Stimulated activated CD8-positive, alpha-beta memory T cell treated with anti-CD3 and anti-CD28 coated beads, Interleukin-7, amount 100 ng/mL, for 1 hour (primary cell): ENCODE measurements at places on chromosomes 2 and 18.

GRCh38 chr2:71045865-71046548 is 22.4 kb upstream of the NAGK start:
- no peak for DNase-seq

DNA sequence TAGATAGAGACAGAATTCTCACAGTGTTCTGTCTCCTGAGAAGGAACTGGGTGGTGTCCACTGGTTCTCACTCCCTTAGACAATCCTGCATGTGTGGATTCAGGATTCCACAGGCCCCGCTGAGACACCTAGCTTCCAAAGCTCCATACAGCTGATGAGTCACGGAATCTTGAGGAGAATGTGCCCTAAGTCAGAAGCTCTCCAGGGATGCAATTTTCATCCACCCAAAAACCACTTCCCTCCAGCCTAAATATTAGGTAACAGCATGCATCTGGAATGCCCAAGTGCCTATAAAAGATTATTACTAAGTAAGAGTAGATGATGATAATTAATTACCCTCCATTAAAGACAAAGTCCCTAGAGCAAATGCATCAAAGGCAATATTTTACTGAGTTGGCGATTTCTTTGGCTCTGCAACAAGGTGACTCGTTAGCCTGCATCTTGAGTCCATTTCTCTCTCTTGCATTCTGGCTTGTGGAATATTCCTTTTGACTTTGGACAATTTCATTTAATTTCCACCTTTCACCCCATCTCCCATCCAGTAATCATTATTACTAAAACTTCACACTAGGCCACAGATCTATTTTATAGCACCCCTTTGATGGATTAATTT is 475.1 kb downstream of the TNS1 start:
- no peak for DNase-seq

- DNase-seq = no peak
Observed at GRCh38 chr2:239880396-239880795, 144.7 kb downstream of the NDUFA10 start.

DNA sequence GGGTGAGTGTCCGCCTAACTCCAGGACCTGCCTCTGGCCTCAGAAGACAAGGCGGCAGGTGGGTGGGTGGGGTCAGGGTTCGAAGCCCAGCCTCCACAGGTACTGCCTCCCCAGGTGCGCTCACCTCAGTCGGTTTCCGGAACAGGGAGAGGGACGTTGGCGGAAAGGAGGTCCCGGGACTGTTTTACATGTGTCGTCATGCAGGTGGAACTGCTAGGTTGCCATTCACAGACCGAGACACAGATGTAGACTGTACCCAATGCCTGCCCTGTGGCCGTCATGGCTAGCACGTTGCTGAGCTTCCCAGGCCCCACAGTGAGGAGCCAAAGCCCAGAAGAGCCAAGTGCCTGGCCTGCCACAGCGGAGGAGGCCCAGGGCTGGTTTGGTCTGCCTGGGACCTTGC is 284.0 kb upstream of the HS6ST1 start:
- DNase-seq = no peak

- DNase-seq = no peak
Observed at GRCh38 chr2:11056614-11057013, 98.7 kb upstream of the SLC66A3 start.

- DNase-seq = no peak
Observed at GRCh38 chr18:9950289-9951016, 36.6 kb downstream of the VAPA start.

- no peak for DNase-seq
Observed at GRCh38 chr2:10579876-10580514, 109.8 kb downstream of the NOL10 start.

GRCh38 chr18:40163254-40163653 is 1791.8 kb upstream of the PIK3C3 start:
- DNase-seq = no peak

GRCh38 chr2:233090879-233091278 is 30.7 kb downstream of the INPP5D start:
- no peak for DNase-seq

DNA sequence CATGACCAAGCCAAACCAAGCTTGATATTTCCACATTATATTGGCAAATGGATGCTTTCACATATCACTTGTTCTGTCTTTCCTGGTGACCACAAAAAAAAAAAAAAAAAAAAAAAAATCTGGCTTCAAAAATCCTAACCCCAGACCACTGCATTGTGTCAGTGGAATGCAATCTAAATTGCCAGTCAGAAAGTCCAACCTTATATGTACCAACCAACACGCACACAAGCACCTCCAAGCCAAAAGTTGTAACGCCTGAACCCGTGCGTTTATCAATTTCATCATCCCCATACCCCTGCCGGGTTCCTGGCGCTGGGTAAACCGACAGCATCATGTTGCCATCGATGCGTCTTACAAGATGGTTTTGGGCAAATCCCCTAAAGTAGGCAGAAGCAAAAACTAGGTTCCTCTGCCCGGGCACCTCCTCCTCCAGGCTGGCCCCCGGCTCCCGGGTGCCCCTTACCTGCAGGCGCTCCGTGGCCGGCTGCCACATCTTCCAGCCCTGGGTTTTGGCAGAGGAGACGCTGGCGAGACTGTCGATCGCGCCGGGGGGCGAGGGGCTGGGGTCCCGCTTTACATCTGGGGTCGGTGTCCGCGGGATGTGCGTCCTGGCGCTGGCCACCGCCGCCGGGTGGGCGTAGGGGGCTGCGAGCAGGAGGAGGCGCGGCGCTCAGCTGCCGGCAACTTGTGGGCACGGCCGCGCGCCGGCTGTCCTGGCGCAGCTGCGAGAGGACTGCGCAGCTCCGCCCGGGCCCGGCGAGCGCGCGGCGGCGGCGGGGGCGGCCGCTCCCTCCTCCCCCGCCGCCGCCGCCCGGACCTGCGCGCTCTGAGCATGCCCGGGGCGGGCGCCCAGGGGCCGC is at the start of gene PID1:
PID1 (minus strand) TSS at position 737 of the 860 bp plus-strand sequence; CDS start at position 493, 244 bp downstream.
- DNase-seq = no peak

GRCh38 chr18:8721716-8722115 is 16.4 kb downstream of the MTCL1 start:
- DNase-seq = no peak

GRCh38 chr2:127004893-127005600 is 101.9 kb downstream of the BIN1 start:
- no peak for DNase-seq

GRCh38 chr2:192313773-192314172 is 119.0 kb upstream of the TMEFF2 start:
- DNase-seq = no peak

- no peak for DNase-seq
Observed at GRCh38 chr18:58788470-58788869, 76.2 kb upstream of the ZNF532 start.

DNA sequence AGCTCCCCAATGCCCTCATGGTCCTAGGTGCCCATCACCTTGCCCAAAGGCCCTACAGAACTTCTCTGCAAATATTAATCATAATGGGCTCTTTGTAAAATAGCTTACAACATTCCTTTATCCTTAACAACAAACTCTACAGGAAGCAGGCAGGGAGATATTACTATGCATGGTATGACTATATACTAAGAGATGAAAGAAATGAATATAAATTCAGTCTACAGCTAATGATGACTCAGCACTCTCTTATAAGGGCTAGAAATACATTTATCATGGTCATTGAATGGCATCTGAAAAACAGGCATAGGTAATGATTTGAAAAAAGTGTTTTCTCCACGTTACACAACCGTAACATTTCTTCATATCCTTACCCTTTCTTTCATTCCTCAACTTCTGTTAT is 254.8 kb upstream of the DSEL start:
- DNase-seq = no peak

- no peak for DNase-seq
Observed at GRCh38 chr2:16330012-16330411, 335.6 kb downstream of the CYRIA start.

DNA sequence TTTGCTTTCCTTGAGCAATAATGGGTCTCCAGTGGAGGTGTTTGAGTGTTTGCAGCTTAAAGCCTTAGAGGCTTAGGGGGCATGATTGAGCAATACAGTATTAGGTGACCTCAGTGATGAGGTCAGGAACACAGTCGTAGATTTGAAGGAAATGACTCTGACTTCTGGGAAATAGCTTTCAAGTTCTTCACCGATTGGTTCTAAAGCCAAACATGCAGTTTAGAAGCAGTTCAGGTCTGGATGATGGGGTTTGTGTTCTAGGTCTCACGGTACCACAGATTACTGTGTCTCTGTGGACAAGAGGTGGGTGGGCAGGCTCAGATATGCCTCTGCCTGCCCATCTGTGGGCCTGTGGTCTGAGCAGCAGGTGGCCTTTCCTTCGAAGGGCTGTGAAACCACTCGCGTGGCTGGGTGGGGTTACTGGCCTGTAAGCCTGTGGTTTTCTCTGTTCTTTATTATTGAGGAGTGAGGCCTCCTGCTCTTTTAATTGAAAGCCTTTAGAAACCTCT is 7.8 kb downstream of the MTHFD2 start:
- DNase-seq = no peak

DNA sequence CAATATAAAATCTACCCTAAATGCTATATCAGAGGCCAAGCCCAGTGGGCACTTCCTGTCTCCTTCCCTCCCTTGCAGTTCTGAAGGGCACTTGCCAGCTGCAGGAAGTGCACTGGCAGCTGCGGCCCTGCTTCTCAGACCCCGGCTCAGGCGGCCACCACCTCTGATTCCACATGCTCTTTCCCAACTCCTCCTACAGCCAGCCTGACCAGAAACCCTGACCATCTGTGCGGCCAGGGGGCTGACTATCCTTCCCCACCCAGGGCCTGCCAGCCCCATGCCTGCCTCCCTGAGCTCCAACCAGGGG is 88.6 kb downstream of the ZBTB7C start:
- no peak for DNase-seq

GRCh38 chr2:166972418-166972817 is 84.1 kb downstream of the XIRP2 start:
- no peak for DNase-seq

- no peak for DNase-seq
Observed at GRCh38 chr2:68418855-68419254, 48.2 kb downstream of the FBXO48 start.

GRCh38 chr18:45588376-45589355 is 26.6 kb upstream of the SLC14A2 start:
- no peak for DNase-seq

- DNase-seq = no peak
Observed at GRCh38 chr18:69658103-69658502, 257.4 kb downstream of the DOK6 start.

- no peak for DNase-seq
Observed at GRCh38 chr2:164388511-164388910, 232.8 kb downstream of the GRB14 start.

- no peak for DNase-seq
Observed at GRCh38 chr2:233435436-233436190, 81.3 kb downstream of the DGKD start.

GRCh38 chr2:15560140-15560987 is 770 bp downstream of the NBAS start:
- no peak for DNase-seq

DNA sequence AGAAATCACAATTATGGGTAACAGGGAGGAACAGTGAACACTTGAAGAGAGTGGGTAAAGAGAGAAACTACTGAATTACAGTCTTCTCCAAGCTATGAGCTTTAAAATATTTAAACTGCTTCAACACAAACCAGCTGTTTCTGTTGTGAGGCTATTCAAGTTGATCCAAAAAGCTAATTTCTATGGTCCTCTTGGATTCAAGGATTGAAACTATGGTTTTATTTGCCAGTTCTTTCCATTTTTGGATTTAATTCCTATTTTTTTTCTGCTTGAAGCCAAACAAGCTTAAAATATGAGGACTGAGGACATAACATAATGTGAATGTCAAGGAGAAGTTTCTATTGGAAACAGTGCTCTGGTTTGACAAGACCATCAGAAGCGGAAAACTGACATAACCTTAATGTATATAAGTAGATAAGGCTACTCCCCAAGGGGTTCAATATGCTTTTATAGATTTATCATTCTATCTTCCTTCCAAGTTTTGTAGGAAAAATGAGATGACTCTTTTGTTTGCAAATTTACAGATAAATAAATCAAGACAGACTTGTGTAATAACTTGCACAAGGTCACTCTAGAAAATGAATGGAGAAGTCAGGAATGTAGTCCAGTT is 60.7 kb upstream of the AQP4 start:
- no peak for DNase-seq

DNA sequence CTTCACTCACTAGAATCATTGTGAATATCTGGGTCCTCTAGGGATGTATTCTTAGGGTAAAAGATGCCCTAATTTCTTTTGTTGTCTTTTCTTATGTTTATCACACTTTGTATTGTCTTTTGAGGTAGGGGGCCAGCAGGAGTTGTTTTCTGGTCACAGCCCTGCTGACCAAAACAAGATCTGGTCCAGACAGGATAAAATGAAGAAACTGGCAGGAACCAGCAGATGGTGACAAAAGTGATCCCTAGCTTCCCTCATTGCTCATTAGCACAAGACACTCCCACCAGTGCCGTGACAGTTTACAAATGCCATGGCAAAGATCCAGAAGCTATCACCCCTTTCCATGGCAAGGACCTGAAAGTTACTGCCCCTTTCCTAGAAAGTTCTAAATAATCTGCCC is 81.7 kb upstream of the CCDC85A start:
- no peak for DNase-seq

DNA sequence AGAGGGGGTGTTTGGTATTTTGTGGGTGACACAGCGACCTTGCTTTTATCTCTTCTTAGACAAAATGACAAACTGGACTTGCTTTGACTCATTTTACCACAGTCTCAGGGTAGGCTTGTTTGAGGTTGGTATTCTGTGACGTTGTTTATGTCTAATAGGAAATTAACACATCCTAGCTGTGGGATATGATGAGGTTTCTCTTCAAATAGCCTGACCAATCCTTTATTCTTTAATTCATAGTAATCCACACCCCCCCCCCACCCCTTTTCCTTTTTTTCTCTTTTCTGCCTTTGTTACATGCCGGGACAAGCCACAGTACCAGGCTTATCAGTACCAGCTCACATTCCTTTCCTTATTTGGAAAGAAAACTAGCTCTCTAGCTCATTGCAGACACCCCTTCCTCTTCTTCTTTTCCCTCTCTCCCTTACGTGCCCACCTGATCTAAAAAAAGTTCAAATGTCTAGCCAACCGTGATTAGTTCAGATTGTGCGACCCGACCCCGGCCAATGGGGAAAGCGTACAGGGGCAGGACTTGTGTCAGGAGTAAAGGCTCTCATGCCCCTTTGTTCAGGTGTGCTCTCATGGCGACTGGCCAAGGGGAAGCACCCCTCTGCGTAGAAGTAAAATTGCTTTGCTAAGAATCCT is 52.2 kb upstream of the PTPRM start:
- no peak for DNase-seq

DNA sequence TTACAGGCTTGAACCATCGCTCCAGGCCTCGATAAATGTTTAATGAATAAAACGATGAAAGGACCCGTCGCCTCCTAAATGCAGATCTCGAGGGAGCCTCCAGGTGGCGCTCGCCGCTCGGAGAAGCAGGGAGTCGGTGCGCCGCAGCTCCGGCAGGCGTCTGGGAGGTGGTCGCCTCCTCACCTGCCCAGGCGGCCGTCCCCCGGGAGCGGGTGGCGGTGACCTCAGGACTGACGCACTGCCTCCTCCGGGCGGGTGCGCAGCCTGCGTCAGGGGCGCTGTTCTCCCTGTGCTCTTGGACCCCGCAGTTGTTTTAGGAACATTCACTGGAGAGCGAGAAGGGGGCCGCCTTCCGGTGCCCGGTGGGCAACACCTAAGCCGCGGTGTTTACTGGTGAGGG is 38.6 kb upstream of the POLE4 start:
- peak; percentile 47 for DNase-seq
